ELF-1 (cell line): ENCODE measurements at places on chromosomes 1 and 21.

DNA sequence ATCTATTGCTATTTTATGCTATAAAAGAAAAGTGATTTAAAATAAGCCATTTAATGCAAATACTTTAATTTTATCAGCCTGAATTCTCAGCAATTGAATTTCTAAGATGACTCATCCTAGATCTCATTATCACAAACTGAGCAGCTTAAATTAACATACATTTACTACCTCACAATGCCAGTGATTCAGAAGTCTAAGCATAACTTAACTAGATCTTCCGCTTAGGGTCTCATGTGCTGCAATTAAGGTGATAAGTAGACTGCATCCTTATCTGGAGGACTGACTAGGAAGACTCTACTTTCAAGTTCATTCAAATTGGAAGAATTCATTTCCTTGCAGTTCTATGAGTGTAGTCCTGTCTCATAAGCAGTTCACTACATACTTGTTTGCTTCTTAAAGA is 286.6 kb downstream of the COL11A1 start:
- no peak for DNase-seq

- DNase-seq, result no peak
Measured at GRCh38 chr21:42892582-42892930, 553 bp upstream of the NDUFV3 start.

DNA sequence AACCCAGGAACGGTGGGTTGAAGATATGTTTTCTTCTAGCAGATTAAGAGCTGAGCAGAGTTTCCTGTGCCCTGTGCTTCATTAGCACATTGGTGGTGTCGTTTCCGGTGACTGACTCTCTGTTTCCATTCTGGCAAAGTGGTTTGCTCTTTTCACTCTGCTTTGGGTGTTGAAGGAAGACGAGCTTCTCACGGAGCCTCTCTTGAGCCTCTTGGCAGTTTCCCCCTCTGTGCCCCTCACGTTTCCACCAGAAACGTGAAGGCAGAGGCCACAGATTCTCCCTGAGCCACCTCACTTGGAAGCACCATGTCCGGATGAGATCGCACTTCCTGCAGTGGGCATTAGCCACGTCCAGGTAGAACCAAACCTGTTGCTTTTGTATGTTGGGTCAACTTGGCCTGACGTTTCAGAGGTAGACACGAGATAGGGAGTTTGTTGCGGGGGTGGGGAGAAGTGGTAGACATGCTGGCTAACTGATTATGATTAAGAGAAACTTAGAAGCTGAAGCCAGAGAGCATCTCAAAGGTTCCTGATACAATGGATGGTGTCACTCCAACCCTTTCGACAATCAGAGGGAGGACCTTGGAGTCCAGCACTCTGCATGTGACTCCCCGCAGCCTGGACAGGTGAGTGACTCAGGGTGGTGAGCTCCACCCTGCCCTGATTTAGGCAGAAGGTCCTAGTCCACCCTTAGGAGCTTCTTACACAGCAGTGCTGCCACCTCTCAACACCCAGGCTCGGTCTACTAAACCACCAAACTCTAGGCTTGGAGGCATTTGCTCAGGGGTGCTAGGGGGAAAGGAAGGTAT is at the start of gene LAX1:
Gene LAX1, plus strand, starts transcription at position 155 of the 809 bp plus-strand sequence. Its CDS starts 383 bp downstream, at position 538.
- DNase-seq, result no peak

DNA sequence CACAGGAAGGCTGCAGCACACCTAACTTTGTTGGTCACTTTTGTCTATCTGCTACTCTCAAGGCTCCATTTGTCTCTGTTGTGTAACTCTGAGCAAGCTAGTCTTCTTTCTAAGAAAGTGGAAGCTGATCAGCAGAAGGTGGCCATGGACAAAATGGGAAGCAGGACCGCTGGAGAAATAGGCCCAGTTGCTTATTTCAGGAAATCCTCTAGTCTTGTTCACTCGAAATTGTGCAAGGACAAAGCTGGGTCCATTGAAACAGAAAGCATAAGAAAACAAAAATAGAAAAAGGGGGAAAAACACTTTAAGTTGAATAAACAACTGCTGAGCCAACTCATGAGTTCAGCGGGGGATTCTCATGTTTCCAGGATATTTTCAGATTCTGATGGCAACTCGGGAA is 150.1 kb downstream of the PBX1 start:
- DNase-seq, result no peak

DNA sequence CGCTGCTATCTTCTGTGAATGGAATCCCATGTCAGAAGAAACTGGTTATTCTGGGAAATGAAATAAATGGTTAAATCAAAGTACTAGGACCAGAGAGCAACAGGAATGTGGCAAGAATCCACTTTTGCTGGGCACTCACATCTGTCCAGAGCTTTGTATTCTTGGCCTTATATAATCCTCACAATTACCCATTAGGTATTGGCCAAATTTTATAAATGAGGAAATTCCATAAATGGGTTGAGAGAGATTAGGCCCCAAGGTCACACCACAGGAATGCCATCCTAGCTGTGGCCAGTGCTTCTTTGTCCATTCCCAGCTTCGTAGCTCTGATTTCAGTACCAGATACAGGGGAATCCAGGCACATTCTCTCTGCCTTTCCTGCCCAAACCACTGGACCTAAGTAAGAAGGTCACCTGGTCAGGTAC is 76.1 kb upstream of the HOOK1 start:
- no peak for DNase-seq

DNA sequence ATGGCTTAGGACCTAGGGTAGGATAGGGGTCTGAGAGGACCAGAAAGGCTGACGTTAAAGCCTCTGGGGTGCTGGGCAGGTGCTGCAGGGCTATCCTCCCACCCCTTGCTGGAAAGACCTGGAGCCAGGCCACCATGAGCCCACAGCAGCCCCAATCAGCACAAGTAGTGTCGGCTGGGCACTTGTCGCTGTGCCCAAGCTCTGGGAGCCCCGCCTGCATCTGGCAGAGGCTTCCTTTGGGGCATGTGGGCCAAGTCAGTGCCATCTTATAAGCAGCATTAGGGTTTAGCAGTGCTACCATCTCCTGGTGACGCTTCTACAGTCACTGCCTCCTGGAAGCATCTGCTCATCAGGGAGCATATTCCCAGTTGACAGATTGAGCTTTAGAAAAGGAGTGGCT is 31.3 kb downstream of the MAN1C1 start:
- DNase-seq, result no peak

DNA sequence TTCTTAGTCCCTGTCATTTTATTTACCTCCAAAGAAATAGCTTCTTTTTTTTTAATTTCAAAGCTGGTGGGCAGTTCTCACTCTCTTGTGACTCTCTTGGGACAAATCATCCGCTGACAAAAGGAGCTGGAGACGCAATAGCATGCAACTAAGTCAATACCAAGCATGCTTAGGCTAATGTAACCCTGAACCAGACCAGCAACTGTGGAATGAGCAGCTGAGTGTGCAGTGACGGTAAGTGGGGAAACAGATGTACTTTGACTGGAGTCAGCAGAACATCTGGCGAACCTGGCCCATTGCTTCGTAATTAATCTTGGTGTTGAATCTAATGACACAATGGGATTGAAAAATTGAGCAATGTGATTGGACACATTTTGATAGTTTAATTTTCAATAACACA is 280.7 kb upstream of the PLXNA2 start:
- DNase-seq, result no peak

DNA sequence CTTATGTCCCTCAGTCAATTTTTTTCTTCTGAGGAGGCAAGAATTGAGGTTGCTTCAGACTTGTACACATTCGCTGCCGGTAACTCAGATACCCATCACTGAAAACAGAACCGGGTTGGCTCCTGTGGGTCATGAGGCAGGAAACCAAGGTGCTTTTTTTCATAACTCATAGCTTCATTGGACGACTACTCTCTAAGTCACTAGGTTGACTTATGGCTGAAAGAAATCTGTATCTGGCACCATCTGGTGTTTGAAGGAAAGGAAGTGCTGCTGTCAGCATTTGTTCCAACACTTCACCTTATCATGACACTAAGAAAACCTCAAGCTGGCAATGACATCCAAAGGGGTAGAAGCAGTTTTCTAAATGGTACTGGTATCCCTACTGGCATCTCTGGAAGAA is 82.3 kb downstream of the TBX19 start:
- no peak for DNase-seq

GRCh38 chr1:245092638-245092976 is 62.2 kb upstream of the KIF26B start:
- no peak for DNase-seq

DNA sequence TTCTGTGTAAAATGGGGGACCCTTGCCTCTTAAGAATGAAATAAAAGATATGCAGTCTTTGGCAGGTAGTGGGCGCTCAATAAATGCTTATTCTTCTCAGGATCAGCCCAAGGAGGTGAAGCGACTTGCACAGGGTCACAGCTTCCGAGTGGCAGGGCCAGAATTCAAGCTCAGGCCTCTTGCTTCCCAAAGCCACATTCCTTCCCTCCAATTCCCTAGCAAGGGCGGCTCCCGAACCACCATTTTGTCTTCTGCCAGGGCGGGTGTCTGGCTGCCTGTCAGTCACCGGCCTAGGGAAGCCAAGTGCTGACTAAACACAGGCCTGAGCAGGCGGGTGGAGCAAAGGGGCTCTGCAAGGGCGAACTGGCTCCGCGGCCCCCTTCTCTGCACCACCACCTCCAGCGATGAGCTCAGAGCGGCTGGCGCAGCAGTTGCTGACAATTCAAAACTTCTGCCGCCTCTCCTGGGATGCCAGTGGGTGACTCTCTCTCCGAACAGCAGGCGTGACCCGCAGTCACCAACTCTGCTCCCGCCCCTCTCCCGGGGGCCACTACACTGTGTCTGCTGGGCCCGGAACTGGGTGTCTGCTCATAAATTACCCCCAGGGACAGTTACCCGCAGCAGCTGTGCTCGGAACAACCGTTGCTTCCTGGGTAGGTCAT is 10.8 kb downstream of the GPR3 start:
- DNase-seq, result peak; percentile 88

DNA sequence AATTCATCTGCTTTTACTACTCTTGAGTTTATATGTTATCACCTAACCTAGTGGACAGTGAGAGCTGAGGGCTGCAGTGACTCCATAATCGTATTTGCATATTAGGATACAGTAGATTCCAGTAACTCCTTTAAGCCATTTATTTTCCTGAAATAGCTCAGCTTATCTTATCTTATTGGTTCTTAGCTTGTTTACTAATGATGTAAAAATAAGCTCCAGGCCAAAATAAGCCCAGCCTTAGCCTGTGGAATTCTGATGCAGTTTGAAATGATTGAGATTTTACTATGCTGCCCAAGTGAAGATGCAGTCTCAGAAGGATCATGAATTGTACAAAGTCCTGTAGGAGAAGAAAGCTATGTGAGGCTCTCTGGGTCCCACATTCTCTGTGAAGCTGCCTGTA is 18.1 kb downstream of the ATP1A1 start:
- no peak for DNase-seq

GRCh38 chr1:81605023-81605422 is 195.7 kb upstream of the ADGRL2 start:
- no peak for DNase-seq

DNA sequence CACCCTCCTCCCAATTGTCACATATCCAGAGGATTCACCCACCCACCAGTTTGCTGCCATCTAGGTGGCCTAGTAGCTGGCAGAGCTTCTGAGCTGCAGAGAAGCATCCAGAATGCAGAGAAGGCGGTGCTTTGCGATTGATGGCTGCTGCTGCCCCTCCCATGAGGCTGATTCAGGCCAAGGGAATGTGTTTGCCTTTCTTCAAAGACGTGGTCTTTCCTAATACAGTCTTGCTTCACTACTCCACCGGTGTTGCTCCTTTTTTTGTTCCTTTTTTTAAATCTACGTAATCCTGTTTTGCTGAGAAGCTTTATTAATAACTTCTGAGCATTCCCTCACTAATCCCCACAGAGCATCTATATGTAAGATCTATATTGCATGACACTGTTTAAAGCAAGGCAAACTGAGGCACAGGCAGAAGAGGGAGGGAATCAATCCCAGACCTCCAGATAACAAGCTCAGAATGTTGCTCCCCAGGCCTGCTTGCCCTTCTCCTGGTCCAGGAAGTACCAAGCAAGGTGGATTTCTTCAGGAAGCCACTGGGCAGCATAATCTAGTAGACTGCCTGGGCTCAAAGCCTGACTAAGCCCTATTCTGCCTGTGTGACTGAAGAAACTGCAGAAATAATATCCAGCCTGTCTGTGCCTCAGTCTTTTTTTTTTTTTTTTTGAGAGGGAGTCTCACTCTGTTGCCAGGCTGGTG is 275.5 kb upstream of the FMN2 start:
- peak; percentile 73 for DNase-seq

- DNase-seq, result no peak
Measured at GRCh38 chr1:165857046-165857801, 29.8 kb downstream of the UCK2 start.

- peak; percentile 94 for DNase-seq
Measured at GRCh38 chr21:44263221-44263760, 1.6 kb upstream of the DNMT3L start.

DNA sequence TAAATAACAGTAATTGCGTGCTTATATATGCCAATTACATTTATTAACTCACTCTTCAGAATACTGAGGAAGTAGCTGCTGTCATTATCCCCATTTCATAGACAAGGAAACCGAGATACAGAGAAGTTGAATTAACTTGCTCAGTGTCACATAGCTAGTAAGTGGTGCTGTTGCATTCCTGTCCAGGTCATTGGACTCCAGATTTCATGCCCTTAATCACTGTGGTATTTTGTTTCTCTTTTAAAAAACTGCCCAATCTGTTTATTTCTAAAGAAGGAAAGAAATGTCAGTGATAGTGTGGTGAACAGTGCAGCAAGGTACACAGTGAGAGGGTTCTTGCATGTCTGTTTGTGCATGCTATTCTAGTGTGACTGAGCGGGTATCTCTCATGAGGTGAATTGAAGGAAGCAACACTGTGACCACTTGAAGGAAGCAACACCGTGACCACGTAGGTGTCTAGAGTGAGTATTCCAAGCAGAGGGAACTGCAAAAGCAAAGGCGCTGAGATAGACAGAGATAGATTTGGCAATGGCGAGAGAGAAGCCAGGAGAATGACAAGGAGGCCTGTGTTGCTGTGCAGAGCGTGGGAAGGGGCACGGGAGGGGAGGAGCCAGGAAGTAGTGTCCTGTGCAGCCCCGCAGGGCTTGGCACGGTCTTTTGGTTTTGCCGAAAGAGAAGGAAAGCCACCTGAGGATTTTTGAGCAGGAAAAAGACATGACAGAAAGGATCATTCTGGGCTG is 95.9 kb downstream of the CAMTA1 start:
- DNase-seq, result no peak

DNA sequence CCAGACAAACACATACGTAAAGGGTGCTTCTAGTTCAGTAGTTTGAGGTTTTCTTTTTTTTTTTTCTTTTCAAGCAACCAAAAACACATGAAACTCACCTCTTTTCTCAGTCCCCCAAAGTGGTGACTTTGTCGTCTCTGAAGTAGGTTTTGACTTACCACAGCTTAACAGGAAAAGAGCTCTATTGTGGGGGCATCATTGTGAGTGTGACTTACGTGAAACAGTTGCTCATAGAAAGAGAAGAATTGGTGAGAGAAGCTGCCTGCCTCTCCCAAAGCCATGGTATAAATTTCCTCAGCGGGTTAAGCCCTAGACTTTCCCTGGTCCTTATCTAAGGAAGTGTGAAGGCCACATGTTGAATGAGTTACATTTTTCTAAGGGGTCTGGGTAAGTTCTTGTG is 11.9 kb downstream of the FASLG start:
- DNase-seq, result no peak
